ENCODE measurements at places on chromosomes 3 and 15. TPM values are rescaled to one million over a fixed set of nuclear protein-coding genes. Genes with fewer than 3 reads are reported as not detected.

DNA sequence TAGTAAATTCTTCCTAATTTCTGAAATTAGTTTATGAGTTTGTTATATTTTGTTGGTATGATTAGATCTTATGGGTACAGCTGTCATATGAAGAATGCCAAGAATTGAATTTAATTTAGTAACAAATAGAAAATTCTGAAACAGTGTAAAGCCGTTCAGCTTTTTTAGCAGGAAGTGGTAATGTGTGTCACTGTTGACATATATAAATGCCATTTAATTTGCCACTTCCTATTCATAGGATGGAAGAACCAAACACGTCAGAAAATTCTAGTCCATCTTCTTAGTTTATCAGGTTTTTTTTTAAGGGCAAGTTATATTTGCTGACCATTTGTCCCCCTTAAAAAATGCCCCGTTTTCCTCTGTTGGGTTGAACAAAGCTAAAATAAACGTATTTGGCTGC lies 43.0 kb downstream of the RAB8B start:
- peak; percentile 44 for DNase-seq

GRCh38 chr3:53675942-53676341 lies 170.3 kb downstream of the CHDH start:
- DNase-seq: no peak

DNA sequence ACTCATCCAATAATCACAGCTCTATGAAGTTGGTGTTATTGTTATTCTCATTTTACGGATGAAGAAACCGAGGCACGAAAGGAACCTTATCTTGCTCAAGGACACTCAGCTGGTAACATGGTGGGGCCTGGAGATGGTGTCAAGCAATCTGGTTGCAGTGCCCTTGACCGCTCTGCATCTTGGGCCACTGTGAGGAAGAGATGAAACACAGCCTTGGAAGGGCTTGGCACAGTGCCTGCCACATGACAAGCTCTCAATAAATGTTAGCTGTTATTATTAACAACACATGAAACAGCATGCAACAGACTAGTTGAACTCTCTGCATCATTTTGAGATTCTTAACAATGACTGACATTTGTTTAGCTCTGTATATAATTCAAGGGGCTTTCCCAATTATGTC lies 10.1 kb upstream of the ITGA11 start:
- DNase-seq: peak; percentile 33

DNA sequence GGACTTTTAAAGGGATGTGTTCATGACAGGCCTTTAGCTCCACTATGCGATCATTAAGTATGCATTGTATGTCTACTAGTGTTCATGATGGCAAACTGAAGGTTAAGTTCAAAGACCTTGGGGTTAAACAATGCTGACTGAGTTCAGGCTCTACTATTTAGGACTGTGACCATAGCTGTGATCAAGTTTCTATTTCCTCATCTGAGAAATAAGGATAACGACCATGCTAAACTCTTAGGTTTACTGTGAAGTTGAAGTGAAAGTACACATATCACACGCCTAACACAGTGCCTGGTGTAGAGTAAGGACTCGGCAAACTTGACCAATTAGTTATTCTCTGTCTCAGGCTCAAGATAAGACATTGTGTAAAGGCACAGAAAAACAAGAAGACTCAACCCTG lies 243.2 kb downstream of the MBNL1 start:
- no peak for DNase-seq

DNA sequence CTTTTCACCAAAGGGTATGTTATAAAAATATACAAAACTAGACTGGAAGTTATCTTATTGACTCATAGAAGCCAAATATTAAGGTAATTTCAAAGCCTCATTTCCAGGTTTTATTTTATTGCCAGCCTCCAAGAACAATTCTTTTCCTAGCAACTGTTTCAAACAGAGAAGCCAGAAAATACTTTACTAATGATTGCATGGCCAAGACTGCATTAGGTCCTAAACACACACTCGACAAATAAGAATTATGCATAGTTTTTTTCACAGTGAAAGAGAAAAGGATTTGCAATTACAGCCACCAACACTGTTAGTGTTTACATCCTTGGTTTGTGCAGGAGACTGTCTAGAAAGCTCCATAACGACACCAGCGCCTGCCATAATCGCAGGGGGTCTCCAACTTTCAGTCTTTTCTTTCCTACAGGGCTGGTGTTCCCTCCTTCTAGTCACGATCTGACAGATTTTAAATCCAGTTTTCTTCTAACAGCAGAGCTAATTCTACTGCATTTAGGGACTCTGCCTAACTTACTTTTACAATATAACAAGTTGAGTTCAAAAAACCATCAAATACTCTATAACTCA lies 58.1 kb downstream of the CLASP2 start:
- DNase-seq: no peak

DNA sequence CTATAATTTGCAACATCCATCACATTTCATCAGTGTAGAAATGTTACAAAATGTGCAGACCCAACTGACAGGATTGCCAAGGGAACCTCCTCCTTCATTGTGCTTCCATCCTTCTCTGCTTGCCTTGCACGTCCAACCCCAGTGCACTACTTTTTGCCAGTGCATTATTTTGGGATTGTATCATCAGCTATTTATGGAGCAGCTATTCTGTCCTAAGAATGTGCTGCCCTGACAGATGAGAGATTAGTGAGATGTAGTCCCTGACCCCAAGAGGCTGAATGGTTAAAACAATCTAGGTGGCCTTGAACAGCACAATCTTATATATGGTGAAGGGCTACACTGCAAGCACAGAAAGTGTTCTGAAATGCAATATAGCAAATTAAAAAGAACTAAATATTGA lies 935.8 kb downstream of the IGSF11 start:
- DNase-seq: no peak

GRCh38 chr3:54543446-54543845 lies 384.4 kb downstream of the LRTM1 start:
- DNase-seq: no peak

DNA sequence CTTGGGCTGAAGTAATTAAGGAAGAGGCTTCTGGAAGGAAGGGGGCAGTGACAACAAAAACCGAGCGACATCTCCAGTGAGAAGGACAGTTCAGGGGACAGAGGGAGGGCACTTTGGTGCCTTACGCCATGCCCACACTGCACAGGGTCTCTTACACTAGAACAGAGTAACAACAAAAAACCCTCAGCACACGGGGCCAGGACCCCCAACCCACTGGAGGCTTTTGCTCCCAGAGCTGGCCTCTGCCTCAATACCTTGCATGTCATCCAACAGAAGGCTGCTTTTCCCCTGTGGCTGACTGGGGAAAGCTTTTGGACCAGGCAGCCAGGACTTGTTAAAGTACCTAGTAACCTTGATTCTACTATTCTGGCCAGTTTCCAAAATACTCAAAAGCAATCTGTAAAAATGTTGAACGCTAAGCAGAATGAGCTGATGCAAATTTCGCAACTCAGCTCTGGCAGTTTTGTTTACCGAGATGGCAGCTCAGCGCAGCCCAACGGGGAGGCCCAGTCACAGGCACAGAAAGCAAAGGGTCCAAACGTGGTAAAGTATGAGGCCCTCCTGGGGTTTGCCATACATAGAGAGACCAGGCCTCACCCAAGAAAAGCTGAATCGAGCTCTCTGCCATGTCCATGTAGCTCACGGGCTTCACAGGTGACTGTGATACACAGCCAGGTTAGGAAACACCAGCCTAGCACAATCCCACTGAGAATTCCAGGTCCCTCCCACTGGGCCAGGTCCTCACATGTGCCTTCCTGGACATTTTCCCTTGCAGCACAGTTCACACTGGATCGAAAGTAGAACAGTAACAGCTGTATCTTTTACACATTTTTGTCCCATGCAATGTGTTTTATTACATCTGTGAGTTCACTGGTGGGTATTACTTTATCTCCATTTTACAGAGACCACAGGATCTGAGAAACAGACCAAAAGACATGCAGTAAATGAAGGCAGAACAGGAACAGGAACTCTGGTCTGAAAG lies 6.0 kb downstream of the CHCHD4 start:
- DNase-seq: no peak

GRCh38 chr3:139310474-139310933 lies 33.3 kb upstream of the MRPS22 start:
- DNase-seq: peak; percentile 100

DNA sequence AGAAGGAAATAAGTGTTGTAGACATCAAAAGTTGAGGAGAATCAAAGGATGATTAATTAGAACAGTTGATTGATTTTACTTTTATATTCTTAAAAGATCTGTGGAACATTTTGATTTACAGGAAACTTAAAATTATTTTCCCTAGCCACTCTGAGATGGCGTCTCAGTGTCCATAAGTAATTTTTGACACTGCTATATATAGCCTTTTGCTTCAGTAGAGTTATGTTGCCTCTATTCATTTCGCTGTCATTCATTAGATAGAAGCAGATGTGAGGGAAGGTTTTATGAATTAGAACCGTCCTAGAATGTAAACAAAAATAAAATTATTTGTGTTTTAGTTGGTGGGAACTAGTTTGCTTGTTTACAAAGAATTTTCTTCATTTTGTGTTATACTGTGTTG lies 51.1 kb upstream of the EIF3J start:
- DNase-seq: no peak

GRCh38 chr15:95131131-95131556 lies 899.8 kb downstream of the MCTP2 start:
- DNase-seq: no peak

- DNase-seq: peak; percentile 63
Observed at GRCh38 chr3:59432665-59433064, 382.8 kb upstream of the CFAP20DC start.

- no peak for DNase-seq
Observed at GRCh38 chr3:180188512-180189309, 152.0 kb upstream of the PEX5L start.

DNA sequence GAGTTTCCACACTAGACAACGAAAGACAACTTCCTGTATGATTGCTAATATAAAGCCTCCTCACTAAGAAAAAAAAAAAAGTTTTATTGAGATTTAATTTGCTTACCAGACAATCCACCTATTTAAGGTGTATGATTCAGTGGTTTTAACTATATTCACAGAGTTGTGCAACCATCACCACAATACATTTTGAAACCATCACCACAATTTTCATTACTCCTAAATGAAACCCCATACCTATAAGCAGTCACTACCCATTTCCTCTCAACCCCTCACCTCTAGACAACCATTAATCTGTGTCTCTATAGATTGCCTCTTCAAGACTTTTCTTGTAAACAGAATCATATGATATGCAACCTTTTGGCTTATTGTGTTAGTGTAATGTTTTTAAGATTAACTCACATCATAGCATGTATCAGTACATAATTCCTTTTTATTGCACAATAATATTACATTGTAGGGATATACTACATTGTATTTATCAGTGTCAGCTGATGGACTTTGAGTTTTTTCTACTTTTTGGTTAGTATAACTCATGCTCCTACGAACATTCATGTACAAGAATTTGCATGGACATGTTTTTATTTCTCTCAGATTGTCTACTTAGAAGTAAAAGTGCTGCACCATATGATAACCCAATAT lies 339.7 kb downstream of the NLGN1 start:
- no peak for DNase-seq

GRCh38 chr3:153957421-153957820 lies 163.8 kb upstream of the ARHGEF26 start:
- DNase-seq: no peak

GRCh38 chr3:15280853-15281532 lies 51.4 kb downstream of the SH3BP5 start:
- DNase-seq: no peak

GRCh38 chr3:46356276-46356675 lies 2.4 kb downstream of the CCR2 start:
- no peak for DNase-seq

GRCh38 chr3:4633078-4634004 lies 140.2 kb downstream of the ITPR1 start:
- peak; percentile 49 for DNase-seq

DNA sequence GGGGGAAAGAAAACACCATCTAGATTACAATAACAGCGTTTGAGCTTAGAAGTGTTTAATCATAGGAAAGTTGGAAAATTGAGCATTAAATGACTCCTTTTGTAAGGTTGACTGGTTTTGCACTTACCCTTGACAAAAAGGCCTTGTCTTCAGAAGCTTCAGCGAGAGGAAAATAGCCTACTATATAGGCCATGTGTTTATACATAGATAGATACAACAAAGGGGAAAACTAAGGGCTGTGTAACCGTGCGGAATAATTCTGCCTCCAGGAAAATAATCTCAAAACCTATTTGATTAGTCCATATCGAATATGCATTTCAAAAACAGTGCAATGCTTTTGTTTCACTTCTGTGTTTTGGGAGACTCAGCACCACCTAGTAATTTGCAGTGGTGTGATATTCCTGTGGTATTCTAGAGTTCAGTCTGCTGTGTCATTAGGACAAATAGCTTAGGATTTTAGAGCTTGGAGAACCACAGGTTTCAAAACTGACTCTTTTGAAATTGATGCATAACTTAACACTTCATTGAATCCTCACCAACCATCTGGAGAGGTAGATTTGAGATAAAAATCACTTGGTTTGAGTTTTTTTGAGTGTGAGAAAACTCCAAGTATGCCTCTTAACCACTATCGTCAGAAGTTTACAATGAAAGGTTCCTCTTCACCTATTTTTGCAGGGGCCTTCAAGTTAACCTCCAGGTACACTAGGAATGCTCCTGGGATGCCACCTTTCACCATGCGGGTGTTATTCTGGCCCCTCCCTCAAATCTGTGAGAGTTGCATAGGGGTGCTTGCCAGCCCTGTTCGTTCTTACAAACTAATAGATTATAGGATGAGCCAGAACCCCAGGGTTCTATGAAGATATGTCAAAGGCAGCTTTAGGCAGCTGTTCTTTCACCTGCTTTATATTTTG lies 1.9 kb downstream of the ARHGAP31 start:
- DNase-seq: peak; percentile 69

DNA sequence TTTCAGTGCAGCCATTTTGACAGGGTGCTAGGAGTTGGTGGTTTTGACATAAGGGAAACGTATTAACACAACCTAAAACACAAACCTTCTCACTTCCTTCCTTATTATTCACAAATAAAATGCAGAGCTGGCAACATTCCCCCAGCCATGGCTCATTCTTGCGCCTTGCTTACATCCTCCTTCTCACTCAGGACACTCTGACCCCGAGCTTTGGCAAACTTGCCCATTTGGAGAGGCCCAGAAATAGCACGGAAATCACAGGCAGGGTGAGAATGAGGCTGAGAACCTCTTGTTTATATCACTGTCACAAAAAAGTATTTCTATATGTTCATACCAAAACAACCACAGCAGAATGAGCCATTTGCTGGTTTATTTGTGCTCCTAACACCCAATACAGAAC lies 244.3 kb downstream of the NTRK3 start:
- DNase-seq: no peak

DNA sequence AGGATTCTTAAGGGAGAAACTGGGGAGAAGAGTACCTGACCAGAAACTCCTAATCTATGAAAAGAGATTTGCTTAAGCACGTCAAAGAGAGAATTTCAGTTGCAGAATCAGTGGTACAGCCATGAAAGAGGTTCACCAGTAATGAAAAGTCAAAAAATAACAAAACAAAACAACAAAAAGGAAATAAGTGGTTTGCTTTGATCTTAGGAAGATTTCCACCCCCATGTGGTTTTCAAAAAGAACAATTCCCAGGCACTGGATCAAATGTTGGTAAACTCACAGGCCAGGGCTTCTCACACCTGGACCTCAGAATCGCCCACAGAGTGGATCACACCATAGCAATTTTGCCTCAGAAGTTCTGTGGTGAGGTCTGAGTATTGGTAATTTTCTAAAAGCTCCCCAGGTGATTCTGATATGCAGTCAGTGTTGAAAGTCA lies 67.5 kb downstream of the TMEM39A start:
- DNase-seq: no peak

SERPINI2 gene
- not detected for total RNA-seq

WDR72 gene
- not detected for total RNA-seq

TRIM42 gene
- not detected for total RNA-seq

CAPN7 gene
- total RNA-seq: 13.1 TPM

LHFPL4 gene
- total RNA-seq: 0.05 TPM

TM4SF1 gene
- total RNA-seq: 207 TPM

GOLGA6L4 gene
- not detected for total RNA-seq

GRIP2 gene
- total RNA-seq: 6.8 TPM

ANKRD34C gene
- total RNA-seq: not detected

Measured in M059J (cell line).